ENCODE measurements at places on chromosomes 7 and 10. TPM values are rescaled to one million over a fixed set of nuclear protein-coding genes. Genes with fewer than 3 reads are reported as not detected.
A peak's percentile ranks its signal among the peaks of the same experiment; 100 is the strongest.

DNA sequence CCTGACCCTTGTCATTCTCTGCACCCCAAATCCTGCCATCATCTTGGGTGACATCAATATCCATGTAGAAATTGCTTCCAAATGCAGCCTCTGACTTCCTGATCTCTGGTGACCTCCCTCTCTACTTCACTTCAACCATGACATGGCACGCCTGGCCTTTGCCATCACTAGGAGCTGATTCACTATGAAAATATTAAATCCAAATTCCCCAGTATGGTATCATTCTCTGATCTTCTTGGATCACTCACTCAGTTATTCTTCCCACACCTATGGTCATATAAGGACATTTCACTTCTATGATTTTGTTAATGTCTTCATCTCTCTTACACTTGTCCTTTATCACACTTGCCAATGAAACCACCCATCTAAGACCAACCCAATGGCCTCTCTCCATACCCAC is 73.7 kb upstream of the ODAD2 start:
- no peaks in the 10 kb centered on the region for H3K27me3 ChIP-seq
- no peak overlapping the region for H3K27ac ChIP-seq
- no peak overlapping the region for H3K4me3 ChIP-seq
- peaks cover 8% of the 10 kb centered on the region for H3K36me3 ChIP-seq
- no peaks in the 10 kb centered on the region for H3K4me1 ChIP-seq
- no peak for DNase-seq

- peak within 1 kb of the TSS; percentile 63 for H3K27ac ChIP-seq
- H3K27me3 ChIP-seq = no peaks in the 10 kb centered on the region
- peaks cover 40% of the 10 kb centered on the region for H3K4me1 ChIP-seq
- H3K4me3 ChIP-seq = peak within 1 kb of the TSS; percentile 75
- DNase-seq = peak; percentile 73
- peaks cover 6% of the 10 kb centered on the region for H3K36me3 ChIP-seq
Observed at GRCh38 chr7:100694098-100694745, at the start of gene GIGYF1. Gene GIGYF1, minus strand, starts transcription at chr7:100694250. Its CDS starts 6,012 bp downstream, at chr7:100688238.

- H3K4me3 ChIP-seq = no peak overlapping the region
- H3K4me1 ChIP-seq = no peaks in the 10 kb centered on the region
- DNase-seq = no peak
- H3K27me3 ChIP-seq = no peaks in the 10 kb centered on the region
Observed at GRCh38 chr10:131681122-131681521, 219.7 kb upstream of the PPP2R2D start.

SYCE1 gene
- total RNA-seq = 1.7 TPM

NPTX2 gene
- total RNA-seq = not detected

Measured in CD4-positive, CD25-positive, alpha-beta regulatory T cell (primary cell).